CMK (cell line): ENCODE measurements at places on chromosomes 5 and 9.

- no peak for DNase-seq
These were observed 47.4 kb downstream of the P4HA2 start for GRCh38 chr5:132180134-132180745.

DNA sequence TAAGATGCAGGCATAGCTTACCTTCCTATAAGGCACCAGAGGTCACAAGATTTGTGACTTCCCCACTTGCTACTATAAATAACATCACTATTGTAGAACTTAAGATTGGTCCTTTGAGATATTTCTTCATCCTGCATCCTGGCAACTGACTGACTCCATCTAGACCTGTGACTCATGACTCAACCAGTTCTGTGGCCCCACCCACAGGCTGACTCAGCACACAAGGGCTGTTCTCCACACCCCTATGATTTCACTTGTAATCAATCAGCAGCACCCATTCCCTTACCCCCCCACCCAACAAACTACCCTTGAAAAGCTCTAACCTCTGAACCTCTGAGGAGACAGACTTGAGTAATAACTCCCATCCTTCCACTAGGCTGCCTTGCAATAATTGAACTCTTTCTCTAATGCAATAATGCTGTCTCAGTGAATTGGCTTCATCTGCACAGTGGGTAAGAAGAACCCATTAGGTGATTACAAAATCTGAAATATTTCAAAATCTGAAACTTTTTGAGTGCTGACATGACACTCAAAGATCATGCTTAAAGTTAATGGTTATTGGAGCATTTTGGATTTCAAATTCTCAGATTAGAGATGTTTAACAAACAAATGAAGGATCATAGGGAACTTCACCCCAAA is 296.7 kb downstream of the ARL15 start:
- DNase-seq, result no peak

- no peak for DNase-seq
These were observed 389.6 kb downstream of the SEMA5A start for GRCh38 chr5:9156282-9156681.

DNA sequence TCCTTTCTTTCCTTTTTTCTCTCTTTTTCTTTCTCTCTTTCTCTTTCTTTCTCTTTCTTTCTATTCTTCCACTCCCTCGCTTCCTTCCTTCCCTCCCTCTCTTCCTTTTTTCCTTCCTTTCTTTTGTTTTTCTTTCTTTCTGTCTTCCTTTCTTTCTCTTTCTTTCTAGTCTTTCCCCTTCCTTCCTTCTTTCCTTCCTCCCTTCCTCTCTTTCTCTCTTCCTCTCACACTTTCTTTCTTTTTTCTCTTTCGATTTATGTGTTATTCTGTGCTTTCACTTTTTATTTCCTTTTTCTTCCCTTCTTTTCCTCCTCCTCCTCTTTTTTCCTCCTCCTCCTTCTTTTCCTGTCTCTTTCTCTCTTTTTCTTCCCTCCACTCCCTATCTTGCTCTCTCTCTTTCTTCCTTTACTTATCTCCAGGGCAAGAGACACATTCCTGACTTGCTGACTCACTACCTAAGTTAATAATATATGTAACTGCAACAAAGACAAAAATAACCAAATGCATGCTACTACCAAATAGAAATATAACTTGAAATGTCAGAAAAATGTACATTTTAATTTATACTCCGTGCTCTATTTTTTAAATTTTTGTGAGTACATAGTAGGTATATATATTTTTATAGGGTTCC is 445.5 kb downstream of the GABRG2 start:
- DNase-seq, result no peak

GRCh38 chr9:4668604-4669003 is 2.3 kb upstream of the SPATA6L start:
- DNase-seq, result no peak

DNA sequence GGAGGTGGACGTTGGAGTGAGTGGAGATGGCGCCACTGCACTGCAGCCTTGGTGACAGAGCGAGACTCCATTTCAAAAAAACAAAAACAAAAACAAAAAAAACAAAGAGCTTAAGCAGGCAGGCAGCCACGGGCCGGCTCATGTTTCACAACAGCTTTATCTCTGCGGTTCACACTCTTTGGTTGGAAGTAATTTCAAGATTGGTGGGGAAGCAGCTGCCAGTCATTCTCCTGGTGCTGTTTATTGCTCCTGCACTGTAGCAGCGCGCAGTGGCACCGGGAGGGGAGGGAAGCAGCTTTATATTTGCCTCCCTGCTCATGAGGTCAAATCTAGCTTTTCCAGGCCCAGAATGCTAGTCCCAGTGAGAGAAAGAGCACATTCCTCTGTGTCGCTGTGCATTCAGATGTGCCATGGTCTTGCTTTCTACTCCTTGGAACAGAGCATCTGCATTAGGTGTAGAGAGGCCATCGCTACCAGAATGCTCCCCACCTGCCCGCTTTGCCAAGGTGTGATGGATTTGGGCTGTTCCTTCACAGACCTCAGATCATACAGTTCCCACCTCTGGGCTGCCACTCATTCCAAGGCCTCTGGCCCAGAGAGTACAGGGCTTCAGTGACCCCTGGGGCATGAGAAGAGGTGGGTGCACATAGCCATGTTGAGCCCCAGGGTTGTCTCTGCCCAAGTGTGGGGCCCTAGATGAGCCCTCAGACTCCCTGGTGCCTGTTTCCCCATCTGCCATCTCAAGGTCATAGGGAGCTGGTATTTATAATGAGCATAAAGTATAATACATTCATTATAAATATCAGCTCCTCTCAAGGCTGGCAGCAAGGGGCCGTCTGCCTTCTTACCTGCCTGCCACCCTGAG is 270.4 kb downstream of the MED10 start:
- DNase-seq, result no peak

- DNase-seq, result no peak
These were observed 816 bp downstream of the RBM18 start for GRCh38 chr9:122263699-122264349.

DNA sequence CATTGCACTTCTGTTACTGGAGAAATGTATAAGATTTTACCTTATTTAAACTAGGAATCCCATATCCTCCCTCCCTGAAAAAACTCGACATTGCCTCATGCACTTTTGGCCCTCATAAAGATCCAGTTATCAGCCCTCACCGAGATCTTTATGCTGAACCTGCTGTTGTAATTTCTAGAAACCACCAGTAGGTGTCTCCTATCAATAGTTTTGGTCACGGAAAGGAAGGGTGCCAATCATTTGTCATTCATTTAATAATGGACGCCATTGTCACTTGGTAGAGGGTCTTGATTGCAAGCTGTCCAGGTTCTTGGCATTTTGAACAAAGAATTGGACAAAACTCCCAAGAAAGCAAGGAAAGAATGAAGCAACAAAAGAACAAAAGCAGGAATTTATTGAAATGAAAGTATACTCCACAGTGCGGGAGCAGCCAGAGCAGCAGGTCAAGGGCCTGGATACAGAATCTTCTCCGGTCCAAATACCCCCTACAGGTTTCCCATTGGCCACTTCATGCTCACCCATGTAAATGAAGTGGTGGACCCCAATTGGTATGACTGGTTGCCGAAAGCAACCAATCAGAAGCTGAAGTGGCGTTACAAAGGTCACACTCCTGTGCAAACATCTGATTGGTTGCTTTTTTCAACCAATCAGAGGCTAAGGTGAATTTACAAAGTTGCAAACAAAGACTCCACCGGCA is 524.3 kb downstream of the PSAT1 start:
- DNase-seq, result no peak

DNA sequence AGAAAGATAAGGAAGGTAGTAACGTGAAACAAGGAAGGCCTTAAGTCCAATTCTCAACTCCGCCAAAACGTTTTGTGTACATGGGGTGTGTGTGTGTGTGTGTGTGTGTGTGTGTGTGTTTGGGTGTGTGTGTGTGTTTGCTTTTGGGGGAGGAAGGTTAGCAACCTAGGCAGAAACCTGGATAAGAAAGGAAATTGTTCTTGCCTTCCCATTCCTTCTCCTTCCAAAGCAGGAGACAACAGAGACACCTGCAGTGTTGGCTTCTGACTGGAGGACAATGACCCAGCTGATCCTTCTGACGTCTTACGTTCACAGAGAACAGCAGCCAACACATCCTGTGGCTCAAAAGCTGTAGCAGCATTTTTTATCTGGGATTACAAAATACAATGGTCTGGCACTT is 4.1 kb upstream of the CCNG1 start:
- no peak for DNase-seq

DNA sequence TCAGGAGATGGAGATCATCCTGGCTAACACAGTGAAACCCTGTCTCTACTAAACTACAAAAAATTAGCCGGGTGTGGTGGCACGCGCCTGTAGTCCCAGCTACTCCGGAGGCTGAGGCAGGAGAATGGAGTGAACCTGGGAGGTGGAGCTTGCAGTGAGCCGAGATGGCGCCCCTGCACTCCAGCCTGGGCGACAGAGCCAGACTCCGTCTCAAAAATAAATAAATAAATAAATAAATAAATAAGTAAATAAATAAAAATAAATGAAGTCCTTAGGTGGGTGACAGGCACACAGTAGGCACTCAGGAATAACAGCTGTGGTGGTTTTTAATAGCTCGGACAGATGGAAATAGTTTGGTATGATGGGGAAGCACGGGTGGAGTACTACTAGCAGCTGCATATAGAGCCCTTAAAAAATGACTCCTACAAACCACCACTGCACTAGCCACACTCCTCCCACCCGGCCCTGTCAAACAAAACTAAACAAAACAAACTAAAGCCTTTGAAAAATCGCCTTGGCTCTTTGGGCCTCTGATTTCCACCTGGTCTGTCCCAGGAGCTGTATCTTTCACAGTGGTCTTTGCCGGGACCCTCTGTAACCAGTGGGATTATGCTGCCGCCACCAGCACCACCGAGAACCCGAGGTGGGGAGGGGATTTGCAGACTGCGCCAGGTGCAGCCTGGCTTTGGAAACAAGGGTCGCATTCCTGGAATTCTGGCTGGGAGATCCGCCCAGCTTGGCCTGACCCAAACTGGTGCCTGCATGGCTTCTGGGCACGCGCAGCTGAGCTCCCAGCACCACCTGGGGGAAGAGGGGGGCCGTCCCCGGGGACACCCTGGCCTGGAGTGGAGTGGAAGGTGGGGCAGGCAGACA is 5.1 kb upstream of the WDR5 start:
- no peak for DNase-seq

DNA sequence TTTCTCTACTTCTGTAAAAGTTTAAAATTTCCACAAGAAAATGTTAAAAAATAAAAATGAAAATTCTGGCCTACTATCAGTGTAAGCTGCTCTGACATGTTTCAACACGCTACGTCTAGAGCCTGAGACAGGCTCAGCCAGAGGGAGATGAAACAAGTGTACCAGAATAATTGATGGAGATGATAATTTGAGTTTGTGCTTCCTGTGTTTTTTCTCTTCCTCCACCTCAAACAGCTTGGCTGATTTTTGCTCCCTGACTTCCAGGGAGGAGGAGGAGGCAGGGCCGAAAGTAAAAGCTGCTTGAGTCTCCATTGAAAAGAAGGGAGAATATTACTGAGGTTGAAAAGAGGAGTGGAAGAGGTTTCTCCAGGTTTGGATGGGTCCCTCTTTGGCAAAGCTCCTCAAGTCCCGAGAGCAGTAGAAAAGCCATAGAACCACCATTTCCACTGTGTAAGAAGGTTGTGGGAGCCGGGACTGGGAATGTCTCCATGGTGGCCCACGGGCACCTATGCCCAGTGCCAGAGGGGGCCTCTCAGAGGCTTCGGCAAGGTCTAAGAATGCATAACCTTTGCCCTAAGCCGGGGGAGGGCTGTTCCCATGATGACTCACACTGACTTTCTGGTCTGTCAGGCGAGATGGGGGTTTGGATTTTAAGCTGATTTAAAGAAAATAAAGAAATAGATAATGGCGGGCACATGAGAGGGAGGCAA is 95.1 kb downstream of the HRH2 start:
- DNase-seq, result no peak

- no peak for DNase-seq
These were observed 41.9 kb downstream of the CD180 start for GRCh38 chr5:67154556-67155206.

- DNase-seq, result peak; percentile 5
These were observed 122.3 kb downstream of the MTRR start for GRCh38 chr5:7991125-7991821.

- DNase-seq, result no peak
These were observed 105.6 kb downstream of the PPP2R2B start for GRCh38 chr5:146772881-146773466.

DNA sequence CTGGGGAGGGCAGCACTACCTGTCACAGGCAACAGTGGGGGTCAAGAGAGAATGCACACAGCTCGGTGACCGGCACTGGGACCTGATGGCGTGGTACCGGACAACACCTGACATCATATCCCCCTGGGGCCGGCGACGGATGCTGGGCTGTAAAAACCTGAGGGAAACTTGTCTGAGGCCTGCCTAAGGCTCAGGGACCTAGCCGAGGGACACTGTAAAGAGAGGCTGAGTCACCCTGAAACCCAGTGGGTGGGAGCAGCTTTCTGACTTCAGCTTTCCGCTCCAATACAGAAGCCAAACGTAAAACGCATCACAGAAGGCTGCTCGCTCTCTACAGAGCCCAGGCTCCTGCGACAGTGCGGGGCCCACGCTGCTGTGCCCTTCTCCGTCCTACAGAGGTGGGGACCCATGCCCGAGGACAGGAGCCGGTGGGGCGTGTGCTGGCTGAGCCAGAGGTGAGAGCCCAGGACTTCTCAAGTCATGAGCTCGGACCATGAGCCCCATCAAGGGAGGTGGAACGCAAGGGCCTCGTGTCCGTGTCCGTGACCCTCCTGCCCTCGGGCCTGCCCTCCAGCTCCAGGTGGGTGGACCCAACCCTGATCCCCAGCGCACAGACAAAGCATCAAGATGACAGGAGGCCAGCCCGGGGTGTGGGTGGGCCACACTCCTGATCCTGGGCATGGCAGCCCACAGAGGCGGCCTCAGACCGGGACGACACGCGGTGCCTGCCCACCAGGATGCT is 5.3 kb downstream of the RALGDS start:
- DNase-seq, result no peak

GRCh38 chr9:134816264-134816663 is 64.3 kb upstream of the FCN2 start:
- DNase-seq, result no peak

- no peak for DNase-seq
These were observed 89.3 kb upstream of the SLIT3 start for GRCh38 chr5:169390265-169390664.

DNA sequence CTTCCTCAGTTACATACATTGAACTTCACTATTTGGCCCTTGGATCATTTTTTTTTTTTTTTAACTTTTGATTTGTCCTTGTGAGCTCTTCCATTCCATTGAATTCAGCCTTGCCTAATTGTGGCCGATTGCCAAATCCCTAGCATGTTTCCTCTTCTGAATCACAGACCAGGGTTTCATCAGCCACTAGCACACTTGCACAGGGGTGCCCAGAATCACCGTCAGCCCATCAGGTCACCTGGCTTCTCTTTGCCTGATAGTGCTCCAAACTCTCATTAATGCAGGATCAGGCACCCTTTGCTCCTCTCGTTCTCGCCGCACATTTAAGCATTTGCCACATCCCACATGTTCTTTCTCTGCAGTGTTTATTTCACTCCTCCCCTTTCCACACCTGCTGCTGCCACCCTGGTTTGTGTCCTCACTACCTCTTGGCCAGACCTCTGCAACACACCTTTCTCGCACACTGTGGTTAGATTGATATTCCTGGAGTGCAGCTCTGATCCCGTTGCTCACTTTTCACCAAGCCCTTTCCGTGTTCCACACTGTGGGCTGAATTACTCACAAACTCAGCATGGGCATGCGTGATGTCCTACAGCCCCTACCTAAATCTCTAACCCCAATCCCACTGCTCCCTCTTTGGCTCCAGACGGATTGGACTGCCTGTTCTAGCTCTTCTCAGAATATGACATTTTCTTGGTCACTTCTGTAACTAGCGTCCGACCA is 9.8 kb downstream of the PIK3R1 start:
- DNase-seq, result no peak

- DNase-seq, result peak; percentile 62
These were observed 3.0 kb upstream of the CCNG1 start for GRCh38 chr5:163434401-163434866.

GRCh38 chr5:76305269-76305668 is 97.8 kb upstream of the IQGAP2 start:
- DNase-seq, result no peak
